ENCODE measurements at places on chromosomes 5 and 9. TPM values are rescaled to one million over a fixed set of nuclear protein-coding genes. Genes with fewer than 3 reads are reported as not detected.

The SFXN1 gene
- total RNA-seq = 271 TPM

The TTC1 gene
- total RNA-seq = 50.1 TPM

The SPARC gene
- not detected for total RNA-seq

The PKD2L2 gene
- total RNA-seq = not detected

The SLC34A1 gene
- total RNA-seq = 2.0 TPM

DNA sequence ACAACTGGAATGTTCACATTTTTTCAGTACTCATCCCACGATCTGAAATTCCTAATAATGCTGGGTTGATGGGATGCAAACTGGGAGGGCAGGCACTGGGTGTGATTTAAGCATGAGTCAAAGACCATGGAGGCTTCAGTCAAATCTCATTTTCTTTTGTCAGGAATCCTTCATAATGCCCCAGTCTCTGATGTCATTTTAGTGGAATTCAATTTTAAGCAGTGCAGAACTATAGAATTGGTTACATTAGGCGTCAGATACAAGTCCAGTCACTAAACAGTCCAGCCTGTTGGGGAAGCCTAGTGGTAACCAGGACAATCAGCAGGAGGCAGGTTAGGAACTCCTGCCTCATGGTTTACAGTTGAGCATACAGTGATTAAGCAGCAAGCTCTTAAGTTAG is 41.0 kb upstream of the TMEM215 start:
- DNase-seq = no peak

GRCh38 chr5:173970878-173971650 is 17.9 kb upstream of the C5orf47 start:
- DNase-seq = no peak

- DNase-seq = no peak
Measured at GRCh38 chr9:113633782-113634595, 170.5 kb downstream of the RGS3 start.

DNA sequence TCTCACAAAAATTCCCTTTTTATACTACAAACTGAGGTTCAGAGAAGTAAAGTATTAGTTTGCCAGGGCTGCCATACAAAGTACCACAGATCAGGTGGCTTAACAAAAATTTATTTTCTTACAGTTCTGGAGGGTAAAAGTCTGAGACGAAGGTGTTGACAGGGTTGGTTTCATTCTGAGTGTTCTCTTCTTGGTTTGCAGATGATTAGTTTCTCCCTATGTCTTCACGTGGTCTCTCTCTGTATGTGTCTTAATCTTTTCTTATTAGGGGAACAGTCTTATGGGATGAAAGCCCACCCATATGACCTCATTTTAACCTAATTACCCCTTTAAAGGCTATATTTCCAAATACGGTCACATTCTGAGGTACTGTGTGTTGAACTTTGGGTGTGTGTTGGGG is 274.2 kb downstream of the BRINP1 start:
- DNase-seq = no peak

- no peak for DNase-seq
Measured at GRCh38 chr5:44372028-44372427, 17.2 kb downstream of the FGF10 start.

- no peak for DNase-seq
Measured at GRCh38 chr5:121731377-121731776, 120.3 kb upstream of the FTMT start.

DNA sequence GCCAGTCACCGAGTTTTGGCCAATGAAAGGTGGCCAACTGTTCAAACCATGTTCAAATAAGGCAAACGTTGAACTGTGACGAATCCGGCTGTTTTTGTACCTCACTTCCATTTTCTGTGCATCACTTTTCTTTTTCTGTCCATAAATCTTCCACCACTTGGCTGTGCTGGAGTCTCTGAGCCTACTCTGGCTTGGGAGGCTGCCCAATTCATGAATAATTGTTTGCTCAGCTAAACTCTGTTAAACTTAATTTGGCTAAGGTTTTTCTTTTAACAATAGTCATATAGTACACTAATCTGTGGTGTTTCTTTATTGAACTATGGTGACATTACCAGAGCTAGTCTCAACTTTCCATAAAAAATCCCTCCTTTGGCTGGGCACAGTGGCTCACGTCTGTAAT is 11.3 kb downstream of the NIM1K start:
- DNase-seq = no peak

Data from activated CD8-positive, alpha-beta T cell treated with anti-CD3 and anti-CD28 coated beads, Interleukin-2, amount 10 ng/mL, durations not matched to agents 7 days and 5 days (primary cell).